Astrocyte of the spinal cord (primary cell): ENCODE measurements at places on chromosomes 16 and 17.
A peak's percentile ranks its signal among the peaks of the same experiment; 100 is the strongest.

GRCh38 chr17:16908273-16908672, 63.6 kb downstream of the TNFRSF13B start:
- DNase-seq = no peak

- DNase-seq = no peak
These were observed 2.3 kb downstream of the PRMT7 start for GRCh38 chr16:68313116-68313515.

DNA sequence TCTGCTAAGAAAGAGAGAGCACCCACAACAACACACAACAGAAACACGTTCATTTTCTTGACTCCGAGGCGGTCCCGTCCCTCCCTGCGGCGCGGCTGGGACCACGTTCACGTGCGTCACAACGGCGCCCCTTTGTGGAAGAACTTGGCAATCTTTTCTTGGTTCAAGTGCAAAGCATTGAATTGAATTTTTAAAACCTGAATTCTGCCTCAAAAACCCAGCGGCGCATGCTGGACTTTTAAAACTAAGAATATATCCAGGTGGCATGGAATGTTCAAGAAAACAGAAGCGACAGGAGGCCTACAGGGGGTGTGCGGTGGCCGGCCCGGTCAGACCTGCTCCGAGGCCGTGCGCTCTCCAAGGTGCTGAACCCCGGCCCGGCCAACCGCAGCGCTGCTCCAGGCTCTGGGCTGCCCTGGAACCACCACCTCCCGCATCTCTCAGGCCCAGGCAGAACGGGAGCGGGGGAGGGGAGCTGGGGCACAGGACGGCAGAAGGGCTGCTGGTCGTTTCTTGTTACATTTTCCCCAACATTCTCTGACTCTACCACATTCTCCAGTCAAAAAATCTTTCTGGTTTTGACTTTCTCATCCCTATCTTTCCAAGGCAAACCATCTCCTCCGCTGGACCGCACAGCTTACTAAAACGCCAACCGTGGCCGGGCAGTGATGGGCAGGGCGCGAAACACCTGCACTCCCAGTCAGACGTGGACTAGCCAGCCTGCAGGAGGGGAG, 3.4 kb upstream of the HEXD start:
- DNase-seq = peak; percentile 76

- no peak for DNase-seq
These were observed 34.5 kb downstream of the TOX3 start for GRCh38 chr16:52512297-52512987.

DNA sequence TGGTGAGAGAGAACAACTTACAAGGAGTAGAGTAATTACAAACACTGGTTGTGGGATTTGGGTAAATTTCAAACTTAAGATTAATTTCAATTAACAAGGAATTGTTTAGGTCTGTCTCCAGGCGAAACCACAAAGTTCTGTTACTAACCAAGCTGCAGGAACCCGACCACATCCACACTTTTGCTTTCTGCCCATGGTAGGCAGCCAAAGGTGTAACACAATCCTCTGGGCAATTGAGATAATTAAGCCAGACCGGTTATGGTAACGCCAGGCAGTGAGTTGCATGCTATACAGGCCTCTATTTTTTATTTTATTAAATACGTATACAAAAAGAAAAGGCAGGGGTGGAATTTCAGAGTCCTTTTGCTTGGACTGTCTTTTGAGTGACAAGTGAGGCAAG, 12.0 kb downstream of the KCNJ2 start:
- no peak for DNase-seq

- no peak for DNase-seq
These were observed 37.3 kb downstream of the SMG6 start for GRCh38 chr17:2266045-2266864.

- no peak for DNase-seq
These were observed 346.6 kb downstream of the SNX29 start for GRCh38 chr16:12323007-12323758.

DNA sequence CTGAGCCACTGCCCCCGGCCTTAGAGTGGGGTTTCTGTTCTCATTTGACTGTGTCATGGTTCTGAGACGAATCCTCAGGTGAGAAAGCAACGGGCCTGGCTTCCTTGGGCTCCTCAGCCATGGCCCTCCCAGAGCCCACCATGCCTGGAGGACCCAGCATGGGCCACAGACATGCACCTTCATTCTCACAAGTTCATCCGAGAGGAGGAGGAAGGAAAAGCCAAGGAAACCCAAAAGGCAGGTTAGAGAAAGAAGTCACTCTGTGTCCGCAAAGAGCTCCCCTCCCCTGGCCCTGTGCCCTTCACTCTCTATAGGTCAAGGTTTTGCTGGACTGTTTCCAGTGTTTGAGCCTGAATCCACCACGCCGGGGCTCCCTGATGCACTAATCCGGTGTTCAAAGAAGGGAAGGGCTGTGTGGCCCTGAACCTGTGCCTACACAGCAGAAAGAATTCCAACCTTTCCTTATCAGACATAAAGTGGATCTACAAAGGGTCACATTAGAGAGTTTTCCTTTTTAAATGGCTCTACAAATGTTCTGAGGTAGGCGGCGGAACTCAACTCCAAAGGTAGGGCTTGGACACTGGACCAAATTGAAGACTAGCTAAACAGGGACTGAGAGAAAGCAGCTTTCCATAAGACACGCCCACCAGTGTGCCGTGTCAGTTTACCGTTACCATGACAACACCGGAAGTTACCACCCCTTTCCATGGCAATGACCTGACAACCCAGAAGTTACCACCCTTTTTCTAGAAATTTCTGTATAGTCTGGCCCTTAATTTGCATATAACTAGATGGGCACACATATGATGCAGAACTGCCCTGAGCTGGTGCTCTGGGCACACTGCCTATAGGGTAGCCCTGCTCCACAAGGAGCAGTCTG, 15.9 kb upstream of the PECAM1 start:
- DNase-seq = no peak

- no peak for DNase-seq
These were observed 32.8 kb downstream of the MMD start for GRCh38 chr17:55388842-55389241.

GRCh38 chr17:3959295-3959899, 4.8 kb downstream of the ATP2A3 start:
- peak; percentile 64 for DNase-seq

DNA sequence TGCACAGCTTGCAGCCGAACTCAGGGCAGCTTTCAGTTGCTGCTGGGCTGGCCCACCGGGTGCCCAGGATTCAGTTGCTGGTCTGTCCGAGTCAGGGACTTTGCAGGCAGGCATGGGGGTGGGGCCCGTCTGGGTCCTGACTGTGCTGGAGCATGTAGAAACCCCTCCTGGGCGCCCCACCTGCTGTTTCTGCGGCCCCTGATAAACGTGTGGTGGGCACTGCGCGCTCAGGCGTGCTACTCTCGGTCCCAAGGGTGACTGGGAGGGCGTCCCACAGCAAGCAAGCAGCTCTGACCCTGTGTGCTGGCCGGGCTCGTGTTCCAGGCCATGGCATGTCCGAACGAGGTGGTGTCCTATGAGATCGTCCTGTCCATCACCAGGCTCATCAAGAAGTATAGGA, 12.6 kb downstream of the TSC2 start:
- no peak for DNase-seq

GRCh38 chr16:79698341-79698753, 97.8 kb upstream of the MAF start:
- DNase-seq = peak; percentile 78

DNA sequence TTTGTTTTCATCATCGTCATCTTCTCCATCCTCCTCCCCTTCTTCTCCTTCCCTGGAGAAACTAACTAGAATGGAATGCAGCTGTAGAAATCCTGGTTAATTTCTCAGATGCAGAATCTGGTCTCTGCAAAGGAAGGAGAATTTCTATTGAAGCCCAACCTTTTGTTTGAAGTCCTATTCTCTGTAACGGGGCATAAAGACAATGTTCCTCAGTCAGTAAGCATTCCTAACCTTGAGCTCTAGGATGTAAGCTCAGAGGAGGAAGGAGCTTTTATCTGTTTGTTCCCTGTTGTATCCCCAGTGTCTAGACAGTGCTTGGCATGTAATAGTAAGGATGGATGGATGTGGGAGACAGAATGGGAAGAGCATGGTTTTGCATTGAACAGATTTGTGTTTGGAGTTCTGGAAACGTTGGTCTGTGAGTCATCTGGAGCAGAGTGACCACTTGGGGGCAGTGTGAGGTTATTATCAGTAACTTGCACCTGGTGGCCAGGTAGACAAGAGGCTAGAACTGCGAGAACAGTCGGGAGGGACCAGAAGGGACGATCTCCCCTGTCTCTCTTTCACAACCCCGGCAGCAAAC, 363.7 kb downstream of the SNX29 start:
- DNase-seq = peak; percentile 75

- no peak for DNase-seq
These were observed 404 bp downstream of the EMC6 start for GRCh38 chr17:3669085-3669347.

- peak; percentile 77 for DNase-seq
These were observed 27.2 kb downstream of the ABCC3 start for GRCh38 chr17:50661795-50662391.

GRCh38 chr16:64991001-64991400, 130.9 kb downstream of the CDH11 start:
- no peak for DNase-seq

DNA sequence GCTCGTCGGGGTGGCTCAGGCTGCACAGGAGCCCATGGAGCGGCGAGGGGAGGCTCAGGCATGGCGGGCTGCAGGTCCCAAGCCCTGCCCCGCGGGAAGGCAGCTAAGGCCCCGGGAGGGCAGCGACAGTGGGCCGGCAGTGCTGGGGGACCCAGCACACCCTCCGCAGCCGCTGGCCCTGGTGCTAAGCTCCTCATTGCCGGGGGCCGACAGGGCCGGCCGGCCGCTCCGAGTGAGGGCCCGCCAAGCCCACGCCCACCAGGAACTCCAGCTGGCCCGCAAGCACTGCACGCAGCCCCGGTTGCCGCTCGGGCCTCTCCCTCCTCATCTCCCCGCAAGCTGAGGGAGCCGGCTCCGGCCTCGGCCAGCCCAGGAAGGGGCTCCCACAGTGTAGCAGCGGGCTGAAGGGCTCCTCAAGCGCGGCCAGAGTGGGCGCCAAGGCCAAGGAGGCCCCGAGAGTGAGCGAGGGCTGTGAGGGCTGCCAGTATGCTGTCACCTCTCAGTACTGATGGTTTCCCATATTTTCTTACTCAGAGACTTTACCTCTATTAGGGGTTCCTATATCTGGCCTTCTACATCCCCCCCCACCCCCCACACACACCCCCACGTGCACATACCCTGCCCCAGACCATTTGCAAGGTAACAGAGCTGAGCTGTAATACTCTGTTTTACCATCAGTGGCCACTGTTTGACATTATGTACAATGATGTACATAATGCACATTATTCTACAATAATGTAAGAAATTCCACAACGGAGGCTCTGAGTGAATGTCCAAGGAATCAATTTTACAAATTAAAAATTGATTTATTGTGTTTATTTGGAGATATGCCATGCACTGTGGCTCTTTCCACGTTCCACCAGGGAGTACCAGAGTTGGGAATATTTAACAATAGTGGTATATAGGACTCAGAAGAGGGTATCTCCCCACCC, 3.7 kb upstream of the VAT1L start:
- no peak for DNase-seq

- no peak for DNase-seq
These were observed 17.1 kb upstream of the MARCHF10 start for GRCh38 chr17:62825182-62825581.

GRCh38 chr17:72470121-72470705, 349.4 kb downstream of the SOX9 start:
- no peak for DNase-seq

DNA sequence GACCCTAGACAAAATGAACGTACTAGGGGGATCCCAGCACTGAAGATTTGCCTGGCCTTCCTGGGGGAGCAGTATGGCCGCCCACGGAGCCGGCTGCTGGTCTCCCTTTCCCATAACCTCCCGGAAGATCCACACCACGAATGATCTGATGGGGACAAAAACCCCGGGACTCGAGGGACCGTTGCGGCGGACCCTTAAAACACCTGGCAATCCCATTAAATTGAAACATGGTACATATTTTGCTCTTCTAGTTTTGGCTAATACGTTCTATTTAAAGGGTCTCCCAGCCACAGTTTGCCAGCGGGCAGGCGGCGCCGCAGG, 45.2 kb upstream of the LCMT1 start:
- no peak for DNase-seq

DNA sequence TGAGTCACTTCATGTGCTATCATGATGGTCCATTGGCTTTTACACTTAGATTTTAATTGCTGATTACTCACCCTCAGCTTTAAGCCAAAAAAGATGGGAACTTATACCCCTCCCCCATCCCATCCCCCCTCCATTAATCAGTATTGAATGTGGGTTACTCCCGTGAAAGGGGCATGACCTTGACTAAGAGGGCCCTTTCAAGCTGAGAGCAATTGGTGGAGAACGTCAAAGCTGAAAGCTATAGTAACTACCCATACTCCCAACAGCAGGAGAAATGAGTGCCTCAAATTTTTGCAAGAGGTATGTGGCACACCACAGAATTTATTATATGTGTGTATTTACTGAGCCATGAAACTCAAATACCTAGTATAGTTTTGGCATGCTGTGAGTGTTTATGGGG, 99.7 kb upstream of the CDH8 start:
- DNase-seq = peak; percentile 49

DNA sequence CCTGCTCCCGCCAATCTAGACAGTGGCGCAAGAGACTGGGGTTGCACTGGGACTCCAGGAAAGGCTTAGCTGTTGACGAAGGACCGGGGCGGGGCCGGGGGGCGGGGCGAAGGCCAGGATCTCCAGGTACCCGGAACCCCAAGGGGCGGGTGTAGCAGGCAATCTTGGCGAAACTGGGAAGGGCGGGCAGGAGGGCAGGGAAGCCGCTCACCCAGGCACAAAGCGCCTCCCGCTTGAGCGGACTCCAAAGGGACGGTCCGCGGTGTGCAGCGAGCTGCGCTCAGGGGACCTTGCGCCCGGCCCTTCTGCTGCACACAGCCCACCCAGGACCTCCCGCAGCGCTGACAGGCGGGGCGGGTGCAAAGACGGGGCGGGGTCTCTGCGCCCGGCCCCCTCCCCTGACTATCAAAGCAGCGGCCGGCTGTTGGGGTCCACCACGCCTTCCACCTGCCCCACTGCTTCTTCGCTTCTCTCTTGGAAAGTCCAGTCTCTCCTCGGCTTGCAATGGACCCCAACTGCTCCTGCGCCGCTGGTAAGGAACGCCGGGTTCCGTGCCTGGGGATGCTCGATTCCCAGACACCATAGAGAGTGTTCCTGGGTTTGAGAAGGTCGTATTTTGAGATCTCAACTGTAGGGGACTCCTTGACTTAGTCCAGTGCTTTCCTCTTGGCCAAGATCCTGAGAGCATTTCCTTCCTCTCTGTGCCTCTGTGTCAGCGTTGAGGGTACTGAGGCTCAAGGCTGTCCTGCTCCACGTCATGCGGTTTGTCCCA, at the start of gene MT1F:
Gene MT1F (plus strand): TSS at position 405 of the 772 bp plus-strand sequence. CDS start 100 bp downstream, at position 505.
- DNase-seq = no peak
